Hematopoietic multipotent progenitor cell treated with erythropoietin and hydrocortisone succinate and interleukin-3 and kit ligand, for 8 days (in vitro differentiated cells): ENCODE measurements at places on chromosomes 2 and 18.

DNA sequence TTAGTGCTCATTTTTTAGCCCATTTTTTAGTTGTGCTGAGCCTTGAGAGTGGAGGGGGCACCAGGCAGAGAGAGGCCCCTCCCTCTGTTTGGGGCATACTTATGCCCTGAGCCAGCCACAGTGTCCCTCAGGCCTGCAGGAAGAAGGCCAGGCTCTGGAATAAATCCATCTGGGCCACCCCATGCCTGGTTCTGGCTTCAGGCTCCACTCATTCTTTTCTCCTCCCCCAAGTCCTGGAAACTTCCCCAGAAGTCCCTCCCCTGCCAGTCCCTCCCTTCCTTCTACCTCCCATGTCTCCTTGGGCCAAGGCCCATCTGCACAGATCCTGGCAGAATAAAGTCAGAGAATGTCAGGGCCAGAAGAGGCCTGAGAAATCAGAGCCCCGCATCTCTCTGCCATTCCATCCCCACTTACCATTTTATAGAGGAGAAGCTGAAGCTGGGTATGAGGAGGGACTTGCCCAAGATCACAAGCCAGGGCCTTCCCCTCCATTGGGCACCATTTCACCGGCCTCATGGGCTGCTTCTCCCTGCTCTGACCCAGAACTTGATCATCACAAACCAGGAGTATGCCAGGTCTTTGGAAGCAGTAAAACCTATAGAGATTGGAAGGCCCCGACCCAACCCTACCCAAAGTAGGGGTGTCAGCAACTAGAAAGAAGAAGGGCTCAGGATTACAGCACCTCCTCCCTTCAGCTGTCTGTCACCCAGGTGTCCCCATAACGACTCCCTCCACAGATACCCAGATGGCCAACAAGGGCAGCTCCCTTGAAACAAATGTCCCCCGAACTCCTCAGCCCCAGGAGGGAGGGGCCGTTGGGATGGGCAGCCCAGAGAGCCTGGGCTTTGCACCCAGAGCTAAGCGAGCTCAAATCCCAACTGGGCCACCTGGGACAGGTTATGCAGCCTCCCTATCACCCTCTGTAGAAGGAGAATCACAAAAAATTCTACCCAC, 108.4 kb downstream of the POLR1A start:
- no peak for DNase-seq

DNA sequence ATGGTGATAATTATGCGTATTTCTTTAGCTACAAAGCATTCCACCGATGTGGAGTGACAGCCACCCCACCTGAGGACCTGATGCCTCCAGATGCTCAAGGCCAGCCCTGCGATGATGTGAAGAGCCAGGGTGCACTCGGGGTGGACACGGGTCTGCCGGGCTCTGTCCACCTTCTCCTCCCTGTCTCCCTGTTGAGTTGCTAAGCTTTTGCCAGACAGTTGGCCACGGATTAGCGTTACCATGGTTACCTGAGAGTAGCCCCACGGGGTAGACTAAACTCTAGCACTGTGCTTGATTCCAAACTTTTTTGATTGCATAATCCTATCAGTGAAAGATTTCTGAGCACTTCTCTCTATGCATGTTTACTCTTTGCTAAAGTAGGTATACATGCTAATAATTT, 86.2 kb downstream of the SMIM21 start:
- DNase-seq = no peak

- no peak for DNase-seq
These were observed 109.9 kb upstream of the CRIM1 start for GRCh38 chr2:36245651-36246050.

DNA sequence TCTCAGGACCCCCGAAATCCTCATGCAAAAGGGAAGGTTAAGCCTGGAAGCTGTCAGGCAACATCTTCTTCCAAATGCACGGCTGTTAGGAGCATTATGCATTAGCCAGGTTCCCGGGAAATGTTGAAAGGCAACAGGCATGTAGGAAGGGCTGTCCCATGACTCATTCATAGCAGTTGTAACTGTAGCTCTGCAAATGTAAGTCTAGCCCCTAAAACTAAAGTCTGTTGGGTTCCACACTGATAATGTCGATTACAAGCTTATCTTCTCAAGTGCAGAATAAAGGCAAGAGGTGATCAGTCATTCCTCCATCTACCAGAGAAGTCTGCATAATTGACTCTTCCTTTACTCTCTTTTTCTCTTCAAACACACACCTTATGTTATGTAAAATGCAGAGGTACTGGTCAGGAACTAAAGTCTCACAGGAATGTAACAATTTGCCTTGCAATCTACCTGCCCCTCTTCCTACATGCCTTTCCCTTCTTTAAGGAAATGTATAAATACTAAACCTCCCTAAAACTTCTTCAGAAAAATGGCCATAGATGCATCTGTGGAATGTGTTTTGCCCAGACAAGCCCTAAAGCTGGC, 99.8 kb downstream of the AKAIN1 start:
- no peak for DNase-seq

DNA sequence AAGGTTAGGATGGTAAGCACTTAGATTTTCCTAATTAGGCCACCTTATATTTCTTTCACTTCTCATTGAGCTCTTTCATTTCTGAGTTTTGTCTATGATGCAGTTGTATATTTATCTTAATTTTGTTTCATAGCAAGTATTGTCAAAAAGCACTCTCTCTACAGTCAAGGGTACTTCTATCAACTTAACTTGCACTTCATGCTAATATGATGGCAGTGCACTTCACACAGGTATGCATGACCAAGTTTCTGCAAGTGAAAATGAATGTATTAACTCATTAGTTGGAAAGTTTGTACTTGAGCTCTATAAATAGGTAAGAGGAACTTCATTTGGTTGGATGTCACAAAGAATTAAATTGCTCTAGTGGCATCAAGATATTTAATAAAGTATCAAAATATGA, 51.5 kb upstream of the CDH19 start:
- DNase-seq = no peak

DNA sequence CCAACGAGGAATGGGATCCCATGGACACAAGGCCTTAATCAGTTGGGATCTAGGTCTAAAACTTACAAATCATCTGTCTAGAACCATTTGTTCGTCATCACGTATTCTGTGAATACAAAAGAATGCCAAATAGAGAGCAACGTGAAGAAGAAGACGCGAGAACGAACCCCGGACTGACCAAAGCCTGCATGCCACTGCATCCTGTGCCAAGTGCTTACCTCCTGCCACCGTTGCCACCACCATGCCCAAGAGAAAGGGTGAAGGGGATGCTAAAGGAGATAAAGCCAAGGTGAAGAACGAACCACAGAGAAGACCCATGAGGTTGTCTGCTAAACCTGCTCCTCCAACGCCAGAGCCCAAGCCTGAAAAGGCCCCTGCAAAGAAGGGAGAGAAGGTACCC, 30.2 kb downstream of the ITSN2 start:
- no peak for DNase-seq

- no peak for DNase-seq
These were observed 1033.2 kb upstream of the NXPH2 start for GRCh38 chr2:139813340-139813739.

DNA sequence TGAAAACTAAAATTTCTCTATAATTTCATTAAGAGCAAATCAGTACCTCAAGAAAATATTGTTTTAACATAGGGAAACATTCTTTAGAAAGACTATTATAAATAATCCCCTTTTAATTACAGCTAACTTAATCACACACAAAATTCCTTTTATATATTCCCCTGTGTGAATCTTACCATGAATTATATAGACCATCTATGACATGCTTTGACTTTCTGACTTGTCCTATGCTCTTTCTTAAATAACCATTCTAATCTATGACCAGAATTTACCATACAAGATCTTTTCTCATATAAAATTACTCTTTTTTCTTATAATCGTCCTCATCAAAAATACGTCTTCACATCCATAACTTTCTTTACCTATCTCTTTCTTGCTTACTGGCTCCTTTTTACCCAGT, 824.2 kb upstream of the FAM98A start:
- no peak for DNase-seq

DNA sequence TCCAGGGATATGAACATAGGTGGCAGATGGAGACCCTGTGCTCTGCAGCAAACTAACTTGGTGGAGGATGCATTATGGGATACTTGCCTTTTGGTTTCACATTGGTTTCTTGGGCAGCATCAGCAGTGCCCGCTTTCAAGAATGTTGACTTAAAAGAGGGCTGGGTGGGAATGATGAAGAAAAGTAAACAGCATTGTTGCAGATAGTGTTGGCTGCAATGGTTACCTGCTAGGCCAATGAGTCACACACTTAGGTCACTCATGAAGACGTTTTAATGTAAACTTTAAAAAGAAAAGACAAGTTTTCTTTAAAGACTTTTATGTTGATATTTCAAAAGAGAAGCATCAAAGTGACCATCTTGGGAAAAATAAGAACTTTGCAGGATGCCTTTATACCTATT, 26.1 kb upstream of the FAM237A start:
- DNase-seq = no peak

GRCh38 chr2:39523308-39524044, 86.4 kb upstream of the MAP4K3 start:
- DNase-seq = peak; percentile 12

- DNase-seq = peak; percentile 52
These were observed 73.7 kb upstream of the DNAJC10 start for GRCh38 chr2:182642328-182642727.

DNA sequence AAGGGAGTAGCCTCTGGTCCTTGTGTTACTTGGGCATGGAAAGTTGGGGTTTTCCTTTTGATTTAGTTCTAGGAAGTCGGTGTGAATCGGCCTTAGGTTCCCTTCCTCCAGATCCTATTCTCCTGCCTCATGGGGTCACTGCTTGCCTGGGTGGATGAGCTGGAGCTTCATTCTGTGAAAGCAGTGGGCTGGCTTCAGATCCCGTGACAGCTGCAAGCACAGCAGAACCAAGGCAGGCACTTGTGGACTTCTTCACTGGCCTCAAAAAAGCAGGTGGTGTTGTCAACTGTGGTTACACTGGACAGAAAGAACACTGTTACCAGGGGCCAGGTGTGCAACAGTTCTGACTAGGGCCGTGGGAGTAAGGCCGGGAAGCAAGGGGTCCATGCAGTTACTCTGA, 243.4 kb downstream of the LDLRAD4 start:
- no peak for DNase-seq

GRCh38 chr2:173496746-173497145, 142.1 kb downstream of the CDCA7 start:
- no peak for DNase-seq

GRCh38 chr2:127454595-127455565, 36.7 kb downstream of the PROC start:
- no peak for DNase-seq

DNA sequence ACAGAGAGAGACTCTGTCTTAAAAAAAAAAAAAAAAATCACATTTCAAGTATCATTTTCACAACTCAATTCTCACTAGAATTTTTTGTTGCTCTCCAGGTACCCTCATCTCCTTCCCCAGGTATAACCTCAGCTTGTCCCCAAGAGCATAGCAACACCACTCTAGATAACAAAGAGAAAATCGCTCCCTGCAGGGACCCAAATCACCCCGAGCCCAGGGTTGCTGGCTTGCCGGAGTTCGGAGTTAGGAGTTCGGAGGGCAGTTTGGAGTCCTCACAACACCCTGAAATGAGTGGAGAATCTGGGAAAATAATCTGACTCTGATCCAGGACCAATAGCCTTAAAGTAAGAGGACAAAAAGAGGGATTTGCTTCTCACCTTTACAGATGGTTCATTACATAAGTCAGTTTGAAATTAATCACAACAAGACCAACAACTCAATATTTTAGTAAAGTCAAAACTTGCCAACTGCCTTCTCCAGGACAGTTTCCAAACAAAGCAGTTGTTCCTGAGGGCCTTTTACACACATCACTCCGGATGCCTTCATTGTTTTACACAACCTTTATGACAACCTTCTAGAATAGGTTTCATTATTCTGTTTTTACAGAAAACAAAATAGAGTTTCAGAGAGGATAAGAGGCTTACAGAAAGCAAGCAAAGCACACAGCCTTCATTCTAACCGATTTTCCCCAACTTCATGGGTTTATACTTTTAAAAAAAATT, 59.1 kb downstream of the C2orf76 start:
- DNase-seq = no peak

DNA sequence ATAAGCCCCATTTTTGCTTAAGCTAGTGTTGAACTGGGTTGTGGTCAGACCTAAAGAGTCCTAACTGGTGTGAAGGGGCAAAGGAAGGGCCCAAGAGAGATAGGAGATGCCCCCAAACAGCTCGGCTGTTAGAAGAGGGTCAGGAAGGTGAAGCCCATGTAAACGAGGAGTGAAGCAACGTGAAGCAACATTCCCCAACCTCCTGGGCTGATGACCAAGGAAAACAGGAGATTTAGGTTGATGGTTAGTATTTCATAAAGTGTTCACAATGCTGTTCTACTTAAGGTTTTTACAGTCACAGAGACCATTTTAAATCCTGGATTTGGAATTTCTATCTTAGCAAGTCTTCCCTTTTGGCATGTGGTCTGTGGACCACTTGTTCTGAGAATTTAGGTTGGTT, 144.0 kb upstream of the SERPINE2 start:
- no peak for DNase-seq
